ENCODE measurements at places on chromosomes 7 and 10.

DNA sequence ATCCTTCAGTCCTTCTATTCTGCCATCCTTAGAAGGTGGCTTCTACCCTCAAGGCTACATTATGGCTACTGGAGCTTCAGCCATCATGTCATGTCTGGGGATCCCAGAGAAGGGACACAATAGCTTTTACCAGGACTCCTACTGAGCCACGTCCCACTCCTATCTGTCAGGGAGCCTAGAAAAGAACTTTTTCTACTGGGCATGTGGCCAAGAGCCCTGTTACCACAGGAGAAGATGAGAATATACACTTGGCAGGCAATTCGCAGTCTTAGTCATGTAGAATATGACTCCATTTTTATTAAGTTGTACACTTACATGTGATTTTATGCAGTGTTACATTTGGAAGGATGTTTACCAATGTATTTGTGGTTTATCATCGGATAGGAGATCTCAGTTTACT lies 64.6 kb upstream of the KCNMA1 start:
- DNase-seq = no peak

- no peak for DNase-seq
Measured at GRCh38 chr7:299169-299568, 9.2 kb downstream of the FOXL3 start.

DNA sequence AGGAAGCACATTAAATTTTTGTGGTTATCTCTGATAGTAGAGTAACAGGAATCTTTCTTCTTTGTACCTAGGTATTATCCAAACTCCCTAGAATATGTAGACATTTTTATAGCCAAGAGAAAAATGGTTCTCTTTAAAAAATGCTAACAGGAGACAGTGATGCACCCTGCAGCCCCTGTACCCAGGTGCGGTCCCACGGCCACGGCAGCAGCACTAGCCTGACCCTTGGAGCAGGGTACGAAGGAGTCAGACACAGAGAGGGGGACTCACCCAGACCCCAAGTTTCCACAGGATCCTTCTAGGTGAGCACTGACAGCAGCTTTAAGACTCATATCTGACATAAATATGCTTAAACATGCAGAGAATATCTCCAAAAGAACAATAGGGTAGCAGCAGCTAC lies 60.4 kb downstream of the NUDCD3 start:
- no peak for DNase-seq

DNA sequence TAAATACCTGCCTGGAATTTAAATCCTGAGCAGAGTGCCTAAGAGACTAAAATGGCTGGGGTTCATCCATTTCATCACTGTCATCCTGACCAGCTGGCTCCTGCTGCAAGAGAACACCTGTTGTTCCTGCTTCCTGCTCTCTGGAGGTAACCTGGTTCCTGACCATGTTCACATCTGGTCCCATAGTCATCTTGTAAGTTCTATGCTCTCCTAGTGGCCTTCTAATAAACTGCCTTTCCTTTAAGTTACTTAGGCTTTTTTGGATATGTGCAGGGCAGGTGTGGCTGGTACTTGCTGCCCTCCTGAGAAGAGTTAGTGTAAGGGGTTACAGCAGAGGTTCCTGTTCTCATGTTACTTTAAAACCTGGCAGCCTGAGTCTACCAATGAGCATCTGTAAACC lies 80.0 kb downstream of the NRCAM start:
- no peak for DNase-seq

DNA sequence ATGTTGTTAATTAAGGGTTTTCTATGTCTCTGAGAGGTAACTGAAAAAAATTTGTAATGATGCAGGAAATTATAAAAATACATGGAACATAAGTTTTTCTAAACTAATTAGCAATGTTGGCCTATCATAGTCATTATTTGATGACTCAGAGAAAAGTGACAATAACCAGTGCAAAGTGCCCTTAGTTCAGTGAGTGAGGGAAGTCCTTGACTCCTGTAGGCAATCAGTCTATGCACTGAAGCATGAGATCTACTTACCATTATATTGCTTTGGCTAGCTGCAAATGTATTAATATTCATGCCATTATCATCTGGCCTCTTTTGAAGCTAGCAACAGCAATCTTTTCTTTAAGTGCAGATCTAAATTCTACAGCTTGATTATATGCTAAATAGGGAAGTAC lies 40.6 kb downstream of the CCDC172 start:
- DNase-seq = no peak

- DNase-seq = no peak
Measured at GRCh38 chr10:112803961-112804401, 146.1 kb upstream of the TCF7L2 start.

GRCh38 chr10:112793202-112793921 lies 156.7 kb upstream of the TCF7L2 start:
- DNase-seq = no peak

- DNase-seq = peak; percentile 66
Measured at GRCh38 chr7:128791121-128791971, at the start of gene CCDC136. CCDC136 (plus strand) TSS chr7:128791968; CDS start chr7:128792412, 444 bp downstream.

DNA sequence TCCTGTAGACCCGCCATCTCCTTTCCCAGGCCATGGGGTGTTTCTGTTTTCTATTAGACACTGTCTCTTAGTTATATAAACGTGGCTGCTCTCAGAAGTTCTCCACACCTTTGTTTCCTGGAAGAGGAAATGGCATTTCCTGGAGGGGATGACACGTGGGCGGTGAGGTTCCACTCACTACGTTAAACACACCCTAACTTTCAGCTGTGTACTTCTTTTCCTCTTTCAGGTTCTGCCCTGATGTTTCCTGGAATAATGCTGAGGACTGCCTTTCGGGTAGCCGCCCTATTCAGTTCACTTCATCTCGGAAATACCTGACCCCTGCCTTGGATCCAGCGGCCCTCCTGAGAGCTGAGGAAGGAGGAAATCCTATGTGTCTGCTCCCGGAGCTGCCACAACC lies 3.4 kb upstream of the PRKCQ start:
- DNase-seq = no peak

- no peak for DNase-seq
Measured at GRCh38 chr7:129098409-129099084, 43.6 kb upstream of the TNPO3 start.

- DNase-seq = no peak
Measured at GRCh38 chr7:101084865-101085161, 468 bp upstream of the TRIM56 start.

DNA sequence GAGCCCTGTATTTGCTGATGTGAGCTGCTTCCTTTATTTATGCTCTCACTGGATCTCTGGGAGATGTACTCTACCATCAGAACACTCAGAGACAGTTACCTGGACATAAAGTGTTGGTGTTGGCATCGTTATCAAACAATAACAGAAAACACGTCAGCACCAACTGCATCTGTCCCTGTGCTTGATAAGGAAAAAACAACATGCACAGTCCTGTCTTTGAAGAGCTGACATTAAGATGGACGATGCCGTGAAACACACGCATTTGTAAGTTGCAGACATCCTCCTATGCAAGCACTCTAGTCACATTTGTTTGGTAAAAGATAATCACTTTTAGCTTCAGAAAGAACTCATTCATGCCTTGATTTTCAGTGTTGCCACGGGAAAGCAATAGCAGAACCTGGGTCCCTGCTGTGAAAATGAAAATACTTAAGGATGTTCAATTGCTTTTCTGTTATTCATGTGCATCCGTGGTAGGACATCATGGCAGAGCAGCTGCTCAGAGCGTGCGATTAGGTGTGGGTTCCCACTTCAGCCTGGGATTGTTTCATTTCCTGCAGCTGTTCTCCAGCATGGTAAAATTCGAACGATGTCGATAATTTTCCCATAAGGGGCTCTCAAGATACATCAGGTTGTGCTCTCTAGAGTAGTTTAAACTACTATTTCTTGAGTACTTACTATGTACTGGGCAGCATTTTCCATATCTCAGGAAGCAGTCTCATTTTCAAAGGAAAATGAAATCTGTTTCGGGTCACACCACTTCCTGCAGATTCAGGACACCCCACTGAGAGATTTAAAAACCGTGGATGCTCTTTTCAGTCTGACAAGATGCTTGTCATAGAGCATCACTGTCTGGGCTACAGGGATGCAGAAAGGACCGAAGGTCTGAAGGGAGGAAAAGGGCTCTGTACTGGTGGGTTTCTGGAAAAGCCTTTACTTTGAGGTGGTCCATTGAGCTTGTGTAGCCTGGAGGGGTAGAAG lies 248.7 kb downstream of the CAMK1D start:
- DNase-seq = no peak
